ENCODE measurements at places on chromosomes 11 and 22. TPM values are rescaled to one million over a fixed set of nuclear protein-coding genes. Genes with fewer than 3 reads are reported as not detected.

The ALDH3B1 gene
- total RNA-seq: 120 TPM

The WBP2NL gene
- not detected for total RNA-seq

The OR4C15 gene
- total RNA-seq: not detected

The LSP1 gene
- 1.8 TPM for total RNA-seq

The MAPK12 gene
- 25.1 TPM for total RNA-seq

The RAG2 gene
- total RNA-seq: not detected

The CTSW gene
- not detected for total RNA-seq

The YDJC gene
- 53.6 TPM for total RNA-seq

The CRACR2B gene
- 4.6 TPM for total RNA-seq

The CASP5 gene
- not detected for total RNA-seq

The TBX10 gene
- not detected for total RNA-seq

The OR10A2 gene
- total RNA-seq: not detected

The LRRC74B gene
- 0.06 TPM for total RNA-seq

The KCNJ11 gene
- total RNA-seq: 0.39 TPM

The CRYBB2 gene
- not detected for total RNA-seq

The SLCO2B1 gene
- total RNA-seq: 6.3 TPM

The THRSP gene
- not detected for total RNA-seq

The CNIH2 gene
- total RNA-seq: 1.1 TPM

The SERPIND1 gene
- not detected for total RNA-seq

The TMPRSS5 gene
- 0.14 TPM for total RNA-seq

The INS gene
- total RNA-seq: not detected

The PEX26 gene
- total RNA-seq: 11.9 TPM

The FOLH1 gene
- not detected for total RNA-seq

The ALX4 gene
- total RNA-seq: 7.9 TPM

The KCNK7 gene
- total RNA-seq: 0.27 TPM

The GRIK4 gene
- not detected for total RNA-seq

The TPCN2 gene
- 12.7 TPM for total RNA-seq

The CHRNA10 gene
- 0.84 TPM for total RNA-seq

The MAPK1 gene
- 70.0 TPM for total RNA-seq

The SULT4A1 gene
- total RNA-seq: not detected

The DPP3 gene
- total RNA-seq: 59.1 TPM

The GRM5 gene
- total RNA-seq: not detected

The SOX10 gene
- not detected for total RNA-seq

The IL10RA gene
- 0.07 TPM for total RNA-seq

The MPZL2 gene
- not detected for total RNA-seq

All from A549 treated with DMSO at 1 μM for 4 hours (cell line).